Immature natural killer cell (primary cell): ENCODE measurements at places on chromosomes 6 and 20. TPM values are rescaled to one million over a fixed set of nuclear protein-coding genes. Genes with fewer than 3 reads are reported as not detected.

- H3K27ac ChIP-seq: no peak overlapping the region
- H3K4me3 ChIP-seq: no peak overlapping the region
- H3K27me3 ChIP-seq: peaks cover 4% of the 10 kb centered on the region
- no peaks in the 10 kb centered on the region for H3K36me3 ChIP-seq
- DNase-seq: no peak
These were observed 1588.0 kb downstream of the GRIK2 start for GRCh38 chr6:102981490-102982015.

MYMX gene
- not detected for polyA plus RNA-seq

GRCh38 chr6:52975580-52975979 lies 19.5 kb downstream of the GSTA4 start:
- no peaks in the 10 kb centered on the region for H3K36me3 ChIP-seq
- DNase-seq: no peak
- H3K4me1 ChIP-seq: no peaks in the 10 kb centered on the region
- H3K4me3 ChIP-seq: no peak overlapping the region
- H3K27ac ChIP-seq: no peak overlapping the region

- DNase-seq: peak; percentile 1
- no peaks in the 10 kb centered on the region for H3K27me3 ChIP-seq
- H3K4me3 ChIP-seq: no peak overlapping the region
- H3K36me3 ChIP-seq: no peaks in the 10 kb centered on the region
- no peak overlapping the region for H3K27ac ChIP-seq
These were observed 52.5 kb downstream of the ALDH5A1 start for GRCh38 chr6:24547243-24547642.

PBX2 gene
- 0.31 TPM for polyA plus RNA-seq

GRCh38 chr6:33128318-33128717 lies 52.5 kb downstream of the HLA-DPB1 start:
- H3K4me1 ChIP-seq: no peaks in the 10 kb centered on the region
- no peak overlapping the region for H3K27ac ChIP-seq
- H3K4me3 ChIP-seq: no peak overlapping the region
- DNase-seq: no peak
- H3K36me3 ChIP-seq: peaks cover 5% of the 10 kb centered on the region

GRCh38 chr6:73519926-73520687 lies 725 bp downstream of the EEF1A1 start:
- H3K27me3 ChIP-seq: peaks cover 43% of the 10 kb centered on the region
- H3K36me3 ChIP-seq: peaks cover 11% of the 10 kb centered on the region
- H3K4me3 ChIP-seq: peak overlapping the region; percentile 96
- DNase-seq: peak; percentile 79
- H3K4me1 ChIP-seq: peaks cover 81% of the 10 kb centered on the region

DNA sequence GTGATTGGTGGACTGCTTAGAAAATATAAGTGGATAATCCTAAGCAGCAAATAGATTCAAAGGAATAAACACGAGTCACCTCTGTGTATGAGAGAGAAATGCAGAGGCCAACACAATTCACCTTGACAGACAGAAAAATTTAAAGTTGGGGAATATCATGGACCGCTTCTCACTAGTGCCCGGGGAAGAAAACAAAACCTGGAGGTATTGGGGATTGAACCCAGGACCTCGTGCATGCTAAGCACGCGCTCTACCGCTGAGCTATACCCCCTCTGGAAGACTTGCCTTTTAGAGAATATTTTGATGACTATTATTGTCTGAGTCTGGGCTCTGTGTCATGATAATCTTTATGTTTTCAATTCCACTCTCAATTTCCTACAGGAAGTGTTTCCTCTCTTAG lies 111.9 kb downstream of the TRIM27 start:
- H3K36me3 ChIP-seq: no peaks in the 10 kb centered on the region
- no peak overlapping the region for H3K4me3 ChIP-seq
- peaks cover 79% of the 10 kb centered on the region for H3K27me3 ChIP-seq
- DNase-seq: no peak
- no peak overlapping the region for H3K27ac ChIP-seq
- H3K4me1 ChIP-seq: peaks cover 10% of the 10 kb centered on the region

GRCh38 chr20:50251383-50251748 lies 60.7 kb downstream of the CEBPB start:
- peaks cover 4% of the 10 kb centered on the region for H3K27me3 ChIP-seq
- no peak overlapping the region for H3K4me3 ChIP-seq
- no peaks in the 10 kb centered on the region for H3K4me1 ChIP-seq
- DNase-seq: no peak
- no peak overlapping the region for H3K27ac ChIP-seq
- no peaks in the 10 kb centered on the region for H3K36me3 ChIP-seq

PPARD gene
- polyA plus RNA-seq: 6.0 TPM

GCM1 gene
- not detected for polyA plus RNA-seq

MTFR2 gene
- 0.62 TPM for polyA plus RNA-seq

DNA sequence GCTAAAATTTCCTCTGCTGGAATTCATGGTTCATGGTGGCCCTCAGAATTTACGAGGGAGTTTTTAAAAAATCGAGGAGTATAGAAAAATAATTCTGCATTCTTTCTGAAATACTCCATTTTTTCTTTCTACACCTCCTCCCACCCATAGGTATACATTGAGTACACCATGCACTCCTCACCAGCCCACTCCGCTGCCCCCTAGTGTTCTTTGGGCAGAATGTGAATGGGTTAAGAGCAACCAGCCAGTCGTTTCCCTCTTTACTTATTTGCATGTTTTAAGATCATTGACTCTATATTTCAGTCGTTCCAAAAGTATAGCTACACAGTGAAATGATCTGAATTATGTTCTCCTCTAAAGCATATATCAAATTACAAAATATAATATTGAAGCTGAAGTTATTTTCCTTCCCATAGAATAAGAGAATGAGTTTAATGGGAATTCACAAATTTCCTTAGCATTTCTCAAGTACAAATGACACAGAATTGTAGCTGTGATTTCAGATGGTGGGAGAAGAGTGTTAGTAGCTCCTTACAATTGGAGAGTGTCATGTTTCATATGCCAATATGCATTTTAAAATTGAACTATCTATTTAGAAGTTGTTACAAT lies 977.7 kb upstream of the SLC35B3 start:
- no peak overlapping the region for H3K27ac ChIP-seq
- no peak overlapping the region for H3K4me3 ChIP-seq
- no peaks in the 10 kb centered on the region for H3K27me3 ChIP-seq
- DNase-seq: no peak
- no peaks in the 10 kb centered on the region for H3K36me3 ChIP-seq

DNA sequence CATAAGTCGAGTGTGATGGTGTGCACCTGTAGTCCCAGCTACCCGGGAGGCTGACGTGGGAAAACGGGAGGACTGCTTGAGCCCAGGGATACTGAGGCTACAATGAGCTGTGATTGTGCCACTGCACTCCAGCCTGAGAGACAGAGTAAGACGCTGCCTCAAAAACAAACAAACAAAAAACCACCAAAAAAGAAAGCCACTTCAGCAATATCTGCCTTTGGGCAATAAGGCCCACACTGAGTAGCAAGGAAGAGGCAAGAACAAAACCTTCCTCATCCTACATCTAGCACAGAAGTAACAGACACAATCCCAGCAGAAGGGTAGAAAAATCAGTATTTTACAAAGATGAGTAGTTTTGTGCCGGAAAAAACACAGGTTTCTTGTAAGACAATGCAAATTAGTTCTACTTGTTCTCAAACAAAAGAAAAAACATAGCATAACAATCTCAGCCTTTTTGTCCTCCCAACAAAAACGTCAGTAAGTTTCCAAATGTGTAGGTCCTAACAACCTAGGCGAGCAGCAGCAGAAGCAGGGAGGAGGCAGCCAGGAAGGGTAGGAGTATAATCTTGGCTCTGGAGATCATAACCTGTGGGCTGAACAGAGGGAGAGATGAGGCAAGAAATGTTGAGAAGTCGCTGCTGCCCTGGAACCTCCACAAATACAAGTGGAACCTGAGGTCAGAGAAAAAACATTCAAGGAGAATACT lies 5.7 kb downstream of the PPP1R10 start:
- H3K27me3 ChIP-seq: peaks cover 14% of the 10 kb centered on the region
- H3K4me3 ChIP-seq: no peak overlapping the region
- DNase-seq: no peak
- H3K36me3 ChIP-seq: peaks cover 20% of the 10 kb centered on the region

GRCh38 chr20:54515793-54516628 lies 40.6 kb downstream of the DOK5 start:
- no peak overlapping the region for H3K27ac ChIP-seq
- no peak for DNase-seq
- H3K4me1 ChIP-seq: no peaks in the 10 kb centered on the region
- no peaks in the 10 kb centered on the region for H3K36me3 ChIP-seq
- H3K4me3 ChIP-seq: no peak overlapping the region

DNA sequence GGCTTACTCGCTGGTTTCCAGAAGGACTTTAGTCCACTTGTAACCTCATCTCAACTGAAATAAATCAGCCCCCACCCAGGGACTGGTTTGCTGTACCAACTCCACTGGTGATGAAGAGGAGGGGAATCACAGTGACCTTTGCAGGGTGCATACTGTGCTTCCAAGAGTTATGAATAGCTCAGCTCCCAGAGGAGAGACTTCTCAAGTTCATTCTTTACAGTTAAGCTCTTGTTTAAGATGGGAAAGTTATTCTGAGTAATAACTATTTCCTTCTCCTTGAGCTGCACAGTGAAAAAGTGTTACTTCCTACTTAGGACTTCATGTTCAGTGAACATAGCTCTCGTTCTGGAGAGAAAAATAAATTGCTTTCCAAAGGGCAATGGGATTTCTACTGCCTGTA lies 166.5 kb upstream of the ECI2 start:
- H3K27me3 ChIP-seq: peaks cover 4% of the 10 kb centered on the region
- DNase-seq: no peak
- H3K4me3 ChIP-seq: no peak overlapping the region
- H3K36me3 ChIP-seq: no peaks in the 10 kb centered on the region
- H3K4me1 ChIP-seq: no peaks in the 10 kb centered on the region
